ENCODE measurements at places on chromosomes 2 and 18.

DNA sequence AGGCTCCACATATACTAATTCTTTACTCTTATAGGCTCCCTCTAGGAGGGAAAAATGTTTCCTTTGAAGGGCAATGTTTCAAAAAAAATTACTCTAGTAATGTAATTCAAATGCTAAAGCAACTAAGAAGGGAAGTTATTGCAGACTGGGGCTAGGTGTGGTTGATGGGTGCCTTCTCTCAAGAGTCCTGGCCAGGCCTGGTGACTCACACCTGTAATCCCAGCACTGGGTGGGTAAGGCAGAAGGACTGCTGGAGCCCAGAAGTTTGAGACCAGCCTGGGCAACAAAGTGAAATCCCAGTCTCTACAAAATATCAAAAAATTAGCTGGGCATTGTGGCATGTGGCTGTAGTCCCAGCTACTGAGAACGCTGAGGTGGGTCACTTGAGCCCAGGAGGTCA is 31.2 kb upstream of the CDKL4 start:
- no peak for DNase-seq

- DNase-seq: no peak
These were observed 42.0 kb downstream of the RTP5 start for GRCh38 chr2:241911551-241911950.

DNA sequence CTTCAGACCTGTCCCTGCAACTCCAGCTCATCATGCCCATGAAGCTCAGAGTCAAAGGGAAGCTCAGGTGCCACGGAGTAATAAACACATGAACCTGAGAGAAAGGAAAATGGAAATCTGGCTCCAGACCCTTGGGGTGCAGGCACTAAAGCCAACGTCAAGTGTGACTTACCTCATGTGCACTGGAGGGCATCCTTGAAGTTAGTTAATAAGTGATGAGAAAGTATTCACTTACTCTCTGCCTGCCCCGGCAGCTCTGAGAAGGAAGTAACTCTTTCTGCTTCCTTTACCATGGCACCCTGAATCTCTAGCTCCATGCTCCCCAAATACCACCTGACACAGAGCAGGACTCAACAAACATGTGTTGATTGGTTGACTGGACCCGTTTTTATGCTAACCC is 21.4 kb upstream of the AGAP1 start:
- no peak for DNase-seq

DNA sequence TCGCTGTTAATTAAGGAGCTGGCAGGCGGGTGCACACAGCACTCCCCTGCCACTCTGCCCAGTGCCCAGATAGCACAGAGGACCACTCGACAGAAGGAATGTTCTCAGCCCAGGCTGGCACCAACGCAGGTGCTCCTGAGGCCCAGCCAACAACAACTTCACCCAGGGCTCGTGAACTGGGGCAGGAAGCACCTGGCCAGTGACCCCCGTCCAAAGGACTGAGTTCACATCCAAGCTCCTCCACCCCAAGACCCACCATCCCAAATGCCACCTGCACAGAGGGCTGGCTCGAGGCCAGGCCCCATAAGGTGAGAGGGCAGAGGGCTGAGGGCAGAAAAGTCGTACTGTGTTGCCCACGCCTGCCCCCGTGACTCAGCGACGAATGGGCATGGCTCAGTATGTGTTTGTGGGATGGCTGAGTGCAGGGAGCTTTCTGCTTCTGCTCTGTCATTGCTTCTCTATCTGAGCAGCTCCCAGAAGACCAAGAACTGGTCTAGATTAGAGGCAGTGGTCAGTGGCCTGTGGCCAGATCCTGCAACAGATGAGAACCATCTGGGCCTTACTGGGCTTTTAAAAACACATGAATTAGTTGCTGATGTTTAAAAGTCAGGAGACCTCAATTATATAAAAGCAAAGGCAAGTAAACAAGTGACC is 68.4 kb downstream of the POLR1A start:
- peak; percentile 67 for DNase-seq

DNA sequence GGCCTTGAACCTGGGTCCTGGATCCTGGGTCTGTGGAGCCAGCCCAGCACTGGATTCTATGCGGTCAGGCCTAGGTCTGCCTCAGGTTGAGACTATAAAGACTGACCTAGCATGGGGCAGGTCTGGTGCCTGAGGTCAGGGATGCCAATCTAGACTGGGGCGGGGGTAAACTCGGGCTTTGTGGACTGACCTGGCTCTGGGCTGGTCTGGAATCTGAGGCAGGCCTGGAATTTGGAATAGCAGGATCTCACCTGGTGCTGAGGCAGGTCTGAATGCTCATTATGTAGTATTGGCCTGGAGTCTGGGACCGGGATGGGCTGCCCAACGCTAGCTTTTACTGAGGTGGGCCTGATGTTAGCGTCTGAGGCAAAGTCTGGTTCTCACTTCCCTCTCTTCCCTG is 256.0 kb downstream of the KIAA1328 start:
- no peak for DNase-seq

DNA sequence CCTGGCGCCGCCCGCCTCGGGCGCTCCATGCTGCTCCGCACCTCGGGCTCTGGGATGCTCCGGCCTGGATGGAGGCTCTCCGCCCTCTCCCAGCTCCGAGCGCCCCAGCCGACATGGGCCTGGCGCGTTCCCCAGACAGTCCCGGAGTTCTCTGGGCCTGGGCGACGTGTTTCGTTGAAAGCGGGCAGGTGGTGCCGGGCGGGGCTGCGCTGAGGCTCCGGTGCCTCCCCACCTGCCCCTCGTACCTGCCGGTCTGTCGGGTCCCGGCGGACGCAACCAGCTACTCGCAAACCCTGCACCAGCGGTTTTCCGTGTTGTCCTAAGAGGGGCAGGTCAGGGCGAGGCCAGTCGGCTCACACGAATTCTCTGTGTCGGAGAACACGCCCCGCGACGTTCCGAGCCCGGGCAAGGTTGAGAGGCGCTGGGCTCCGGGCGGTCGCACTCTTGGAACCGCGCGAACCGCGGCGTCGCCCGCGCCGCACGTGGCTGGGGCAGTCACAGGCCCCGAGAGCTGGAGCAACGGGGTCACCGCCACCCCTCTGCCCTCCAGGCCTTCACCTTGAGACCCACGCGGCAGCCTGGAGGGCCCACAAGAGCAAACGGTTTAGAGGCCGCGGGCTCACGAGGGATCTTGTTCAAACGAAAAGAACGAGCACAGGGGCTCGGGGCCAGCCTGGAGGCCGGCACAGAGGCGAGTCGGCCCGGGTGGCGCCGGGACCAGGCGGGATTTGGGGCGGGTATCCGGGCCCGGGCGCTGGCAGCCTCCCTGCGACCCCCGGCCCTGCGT is 4.2 kb upstream of the SIX2 start:
- no peak for DNase-seq

- no peak for DNase-seq
These were observed 36.0 kb downstream of the PPP4R3B start for GRCh38 chr2:55581435-55581834.

DNA sequence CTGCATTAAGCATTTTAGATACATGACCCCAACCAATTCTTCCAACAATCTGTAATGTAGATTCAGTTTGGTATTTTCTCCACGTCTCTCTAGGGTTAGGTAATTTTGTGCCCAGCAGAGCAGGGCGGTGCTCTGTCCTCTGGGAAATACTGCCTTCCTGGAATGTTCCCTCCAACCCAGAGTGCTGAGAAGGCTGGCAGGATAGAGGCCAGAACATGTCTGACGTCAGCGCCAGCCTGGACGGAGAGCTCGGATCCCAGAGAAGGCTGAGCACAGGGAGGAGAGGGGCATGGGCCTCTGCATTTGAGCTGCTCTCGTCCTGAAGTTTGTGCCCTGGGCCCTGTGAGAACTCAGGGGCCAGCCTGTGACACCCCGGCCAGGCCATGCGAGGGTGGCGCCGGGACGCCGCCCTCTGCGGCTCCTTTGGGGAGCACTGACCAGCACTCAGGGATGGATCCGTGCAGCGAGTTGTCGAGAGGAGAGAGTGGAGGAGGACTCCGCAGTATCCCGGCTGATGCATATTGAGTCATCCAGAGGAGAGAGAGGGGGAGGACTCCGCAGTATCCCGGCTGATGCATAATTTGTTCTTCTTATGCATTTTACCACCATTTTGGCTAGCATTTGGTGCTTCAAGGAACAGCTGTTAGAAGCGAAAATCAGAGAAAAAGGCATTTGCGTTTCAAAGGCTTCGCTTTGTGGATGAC is 80.0 kb upstream of the PXDN start:
- DNase-seq: peak; percentile 24

DNA sequence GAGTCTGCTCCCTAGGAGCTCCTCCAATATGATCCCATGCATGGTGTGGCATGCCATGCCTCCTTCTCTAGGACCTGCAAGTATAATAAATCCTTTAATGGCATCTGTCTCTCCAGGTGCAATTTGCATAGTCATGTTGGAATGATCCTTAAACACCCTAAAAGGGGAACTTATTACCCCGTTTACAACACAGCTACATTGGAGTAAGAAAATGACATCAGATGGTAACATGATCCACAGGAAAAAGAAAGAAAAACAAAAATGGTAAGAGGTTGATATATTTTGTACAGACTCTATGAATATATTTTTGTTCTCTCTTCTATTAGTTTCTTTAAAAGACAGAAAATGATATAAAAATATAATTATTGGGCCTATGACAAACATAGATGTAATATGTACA is 79.0 kb downstream of the CRACDL start:
- no peak for DNase-seq

DNA sequence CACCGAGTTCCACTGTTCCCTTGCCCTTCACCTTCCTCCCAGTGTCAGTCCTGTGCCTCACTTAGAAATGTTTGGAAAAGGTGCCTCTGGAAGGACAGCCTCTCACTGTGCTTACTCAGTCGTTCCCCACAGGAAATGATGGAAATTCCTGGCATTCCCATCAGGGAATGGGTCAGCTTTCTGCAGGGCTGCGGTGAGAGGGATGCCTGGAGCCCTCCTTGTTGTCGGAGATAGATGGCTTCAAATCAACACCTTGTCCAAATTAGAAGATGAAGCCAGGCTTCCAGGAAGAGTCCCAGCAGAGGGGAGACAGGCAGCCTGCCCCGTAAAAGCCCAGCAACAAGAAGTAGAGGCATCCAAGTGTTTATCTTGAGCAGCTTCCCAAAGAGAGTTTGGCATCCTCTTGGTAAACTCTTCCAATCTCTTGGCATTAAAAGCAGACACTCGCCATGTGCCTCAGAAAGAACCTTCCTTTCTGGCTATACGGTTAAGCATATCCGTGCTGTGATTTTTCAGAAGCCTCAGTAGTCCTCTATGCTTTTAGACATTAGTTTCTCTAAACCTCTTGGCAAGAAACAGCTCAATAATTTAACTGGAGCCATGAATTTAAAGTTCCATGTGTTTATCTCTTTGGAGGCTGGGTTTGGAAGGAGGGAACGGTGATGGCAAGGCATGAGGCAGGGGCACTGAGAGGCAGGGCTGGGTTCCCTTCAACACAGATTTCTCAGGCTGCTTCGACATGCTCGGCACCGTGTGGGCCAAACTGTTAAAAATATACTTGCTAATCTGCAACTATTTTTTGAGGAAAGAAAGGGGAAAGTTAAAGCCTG is 25.1 kb downstream of the COLEC12 start:
- no peak for DNase-seq

- DNase-seq: no peak
These were observed 20.7 kb upstream of the SNTG2 start for GRCh38 chr2:929925-930324.

GRCh38 chr2:165795011-165795410 is 964 bp upstream of the GALNT3 start:
- DNase-seq: no peak

DNA sequence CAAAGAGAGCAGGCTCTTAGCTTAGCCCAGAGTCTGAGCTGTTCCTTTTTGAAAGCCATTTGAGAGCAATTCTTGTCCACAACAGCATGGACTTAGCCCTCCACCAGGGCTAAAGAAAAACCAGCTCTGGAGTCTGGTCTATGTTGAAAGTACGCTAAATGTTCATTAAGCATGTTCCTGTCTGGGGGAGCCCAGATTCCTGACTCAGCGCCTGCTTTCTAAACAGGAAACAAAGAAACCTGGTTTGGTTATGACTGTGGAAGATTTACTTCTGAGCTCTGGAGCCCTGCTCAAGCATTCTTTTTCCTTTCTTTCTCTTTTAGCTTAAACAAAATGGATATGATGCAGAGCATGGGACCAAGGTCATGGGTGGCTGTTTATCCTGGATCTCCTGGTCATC is 279.8 kb downstream of the RBM43 start:
- no peak for DNase-seq

GRCh38 chr2:148338541-148338940 is 306.0 kb upstream of the EPC2 start:
- no peak for DNase-seq

- DNase-seq: no peak
These were observed 90.3 kb upstream of the PHLPP1 start for GRCh38 chr18:62625019-62625418.

- DNase-seq: no peak
These were observed 161.4 kb downstream of the RPIA start for GRCh38 chr2:88852753-88853402.

DNA sequence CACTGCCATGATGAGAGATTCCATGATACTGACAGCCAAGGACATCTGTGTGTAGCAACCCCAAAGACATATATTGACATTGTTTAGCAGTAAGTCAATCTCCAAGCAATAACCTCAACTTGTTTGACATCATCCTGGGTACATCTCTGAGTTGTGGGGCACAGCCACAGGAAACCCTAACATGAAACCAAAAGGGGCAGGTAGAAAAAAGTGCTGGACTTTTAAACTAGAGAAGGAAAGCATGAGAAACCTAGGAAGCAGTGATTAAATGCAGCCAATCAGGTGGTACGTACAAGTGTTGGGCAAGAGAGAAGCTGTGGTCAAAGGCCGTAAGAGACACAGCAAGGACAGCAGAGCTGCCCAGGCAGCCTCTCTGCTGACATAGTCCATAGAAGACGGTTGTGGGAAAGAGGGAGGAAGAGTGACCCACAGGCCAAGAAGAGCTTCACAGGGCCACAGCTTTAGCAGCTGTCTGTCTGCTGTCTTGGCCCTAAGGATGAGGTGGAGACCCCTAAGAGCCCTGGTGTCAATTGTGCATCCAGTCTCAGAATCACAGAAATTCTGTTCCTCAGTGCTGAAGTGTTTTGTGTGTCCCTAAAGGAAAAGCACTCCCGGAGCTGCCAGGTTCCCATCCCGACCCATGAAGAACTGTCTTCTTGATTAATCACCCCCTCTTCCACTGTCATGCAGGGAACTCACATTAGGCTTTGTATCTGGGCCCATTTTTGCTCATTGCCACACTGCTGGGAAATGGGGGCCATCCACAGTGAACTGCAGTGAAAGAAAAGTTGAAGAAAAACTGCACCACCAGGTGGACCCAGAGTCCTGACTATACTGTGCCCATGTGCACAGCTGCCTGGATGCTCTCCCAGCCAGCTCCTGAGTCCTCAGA is 25.4 kb upstream of the CHN1 start:
- DNase-seq: peak; percentile 18

- no peak for DNase-seq
These were observed 24.1 kb downstream of the RMND5A start for GRCh38 chr2:86744152-86744551.

- DNase-seq: no peak
These were observed 124.1 kb downstream of the RAPGEF4 start for GRCh38 chr2:172859581-172860335.

DNA sequence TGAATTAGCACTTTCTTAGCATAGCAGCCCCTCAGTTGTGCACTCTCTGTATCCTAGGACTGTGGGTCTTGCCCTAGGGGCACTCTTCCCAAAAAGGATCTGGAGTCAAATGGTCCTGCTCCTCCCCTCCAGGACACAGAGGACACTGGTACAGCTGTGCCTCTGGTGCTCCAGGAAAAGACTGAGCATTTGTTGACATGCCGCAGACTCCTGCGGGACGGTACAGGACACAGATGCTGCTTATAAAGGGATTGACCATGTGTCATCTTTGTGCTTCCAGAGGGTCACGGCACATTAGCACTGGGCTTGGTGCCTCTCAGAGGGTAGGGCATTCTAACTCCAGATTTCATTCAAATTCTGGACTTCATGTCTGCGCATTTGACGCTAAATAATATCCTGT is 110.5 kb downstream of the KLF7 start:
- no peak for DNase-seq

GRCh38 chr2:84716564-84716963 is 164.3 kb downstream of the TRABD2A start:
- no peak for DNase-seq
